Activated CD4-positive, alpha-beta memory T cell treated with anti-CD3 and anti-CD28 coated beads for 36 hours (primary cell): ENCODE measurements at places on chromosomes 13 and 19. TPM values are rescaled to one million over a fixed set of nuclear protein-coding genes. Genes with fewer than 3 reads are reported as not detected.

Gene NKG7
- 149 TPM for total RNA-seq

Gene CEBPA
- 0.22 TPM for total RNA-seq

Gene ZNF534
- not detected for total RNA-seq

Gene PDX1
- total RNA-seq, result not detected

Gene PDE4A
- 17.5 TPM for total RNA-seq

Gene POP4
- total RNA-seq, result 103 TPM

Gene OXGR1
- total RNA-seq, result not detected

Gene LSR
- 25.4 TPM for total RNA-seq

Gene ZNF677
- 4.6 TPM for total RNA-seq
